ENCODE measurements at places on chromosomes 3 and 15. TPM values are rescaled to one million over a fixed set of nuclear protein-coding genes. Genes with fewer than 3 reads are reported as not detected.

Gene GPR149
- total RNA-seq: not detected

Gene ZNF770
- 20.5 TPM for total RNA-seq

Gene RBP2
- 0.67 TPM for total RNA-seq

Gene RTP1
- not detected for total RNA-seq

Gene SEMA3F
- 12.1 TPM for total RNA-seq

Gene SPINT1
- 392 TPM for total RNA-seq

Gene SLC51B
- 127 TPM for total RNA-seq

Gene TMEM158
- total RNA-seq: 10.0 TPM

Gene ULK4
- total RNA-seq: 5.3 TPM

Gene NPAP1
- 0.06 TPM for total RNA-seq

Gene SLC2A2
- total RNA-seq: not detected

Gene SEMA7A
- total RNA-seq: 1.7 TPM

Gene CYP11A1
- not detected for total RNA-seq

- no peak for DNase-seq
Observed at GRCh38 chr3:149003653-149004305, 12.4 kb downstream of the GYG1 start.

- no peak for DNase-seq
Observed at GRCh38 chr3:6522191-6522590, 338.7 kb upstream of the GRM7 start.

- DNase-seq: no peak
Observed at GRCh38 chr3:144763878-144764454, 792.3 kb downstream of the DIPK2A start.

- DNase-seq: no peak
Observed at GRCh38 chr15:89829616-89830440, 15.2 kb upstream of the ANPEP start.

DNA sequence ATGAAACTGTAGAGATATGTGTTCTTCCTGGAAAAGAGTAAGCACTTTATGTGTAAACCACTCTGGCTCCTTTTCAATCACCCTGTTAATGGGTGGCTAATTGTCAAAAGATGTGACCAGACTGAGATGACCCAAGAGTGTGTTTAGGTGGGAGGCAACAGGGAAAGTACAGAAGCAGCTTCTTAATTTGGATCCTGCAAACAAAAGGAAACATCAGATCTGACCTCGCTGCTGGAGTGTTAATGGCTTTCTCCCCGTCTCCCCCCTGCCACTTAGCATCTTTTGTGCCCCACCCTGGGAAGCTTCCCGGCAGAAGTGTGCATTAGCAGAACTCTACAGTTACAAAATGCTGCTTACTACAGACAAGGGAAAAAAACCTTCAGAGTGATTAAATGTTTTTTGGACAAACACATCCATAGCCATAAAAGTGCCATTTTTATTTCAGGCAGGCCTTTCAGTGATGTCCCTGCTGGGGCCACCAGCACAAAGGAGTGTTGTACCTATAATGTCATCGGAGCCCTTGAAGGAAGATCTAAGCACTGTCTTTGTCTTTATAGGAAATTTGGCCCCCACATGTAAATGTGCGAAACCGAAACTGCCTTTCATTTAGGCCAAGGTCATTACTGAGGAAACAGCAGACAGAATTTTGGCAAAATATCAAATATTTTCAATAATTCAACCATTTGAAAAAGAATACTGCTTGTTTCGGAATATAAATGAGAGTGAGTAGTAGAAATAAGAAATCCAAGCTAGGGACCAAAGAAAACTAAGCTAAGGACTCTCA, 311.0 kb downstream of the WDR72 start:
- DNase-seq: no peak

DNA sequence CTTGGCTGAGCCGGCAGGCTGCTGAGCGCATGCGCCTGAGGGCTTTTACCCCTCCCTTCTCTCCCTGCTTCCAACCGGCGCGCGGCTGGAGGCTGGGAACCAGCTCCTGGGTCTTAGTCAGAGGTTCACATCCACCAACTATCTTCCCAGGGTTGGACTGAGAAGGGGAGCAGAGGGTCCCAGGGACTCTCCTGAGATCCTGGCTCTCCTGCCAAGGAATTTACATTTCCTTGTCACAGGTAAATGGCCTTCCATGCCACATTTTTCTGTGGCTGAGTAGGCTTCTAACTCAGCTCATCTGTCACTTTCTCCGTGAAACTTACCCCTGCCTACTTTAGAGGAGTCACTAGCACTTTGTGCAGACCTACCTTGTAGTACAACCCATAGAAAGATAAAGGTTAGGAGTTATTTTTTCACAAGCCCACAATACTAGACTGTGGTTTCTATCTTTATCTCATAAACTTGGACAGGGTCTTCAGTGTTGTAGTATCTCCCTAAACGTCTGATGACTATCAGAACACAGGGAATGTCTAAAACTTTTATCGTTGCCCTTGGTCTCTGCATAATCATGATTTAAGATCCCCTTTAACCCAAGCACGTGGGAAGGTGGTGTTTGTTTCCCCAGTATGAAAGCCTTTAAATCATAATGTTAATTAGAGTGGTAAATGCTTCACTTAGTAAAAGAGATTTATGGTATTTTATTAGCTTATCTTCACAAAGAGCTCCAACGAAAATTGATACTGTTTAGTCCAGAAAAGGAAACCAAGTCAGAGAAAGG, 638 bp upstream of the TBC1D5 start:
- no peak for DNase-seq

DNA sequence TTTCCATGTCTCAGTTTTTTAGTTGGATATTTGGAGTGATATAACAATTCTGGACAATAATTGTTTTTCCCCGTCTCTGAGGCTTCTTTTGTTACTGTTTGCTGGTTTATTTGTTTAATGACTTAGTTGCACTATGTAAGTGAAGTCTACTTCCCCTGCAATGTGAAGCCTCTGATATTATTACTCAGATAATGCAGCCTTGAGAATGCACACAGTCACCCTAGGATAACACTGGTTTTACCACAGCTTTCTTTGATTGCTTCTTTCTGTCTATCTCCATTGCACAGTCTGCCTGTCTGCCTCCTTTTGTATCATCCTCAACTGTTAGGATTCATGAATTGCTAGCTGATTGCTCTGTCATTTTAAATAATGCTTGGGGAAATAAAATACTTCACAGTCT, 208.7 kb upstream of the ROBO1 start:
- DNase-seq: no peak

GRCh38 chr3:190695994-190696393, 166.5 kb downstream of the GMNC start:
- no peak for DNase-seq

GRCh38 chr3:148100476-148100875, 597.2 kb upstream of the AGTR1 start:
- DNase-seq: no peak

- no peak for DNase-seq
Observed at GRCh38 chr15:99976000-99976399, 242.8 kb upstream of the LYSMD4 start.

GRCh38 chr3:119681279-119681678, 4.1 kb upstream of the COX17 start:
- DNase-seq: no peak

GRCh38 chr3:158381262-158381868, 189.6 kb upstream of the MLF1 start:
- DNase-seq: no peak

DNA sequence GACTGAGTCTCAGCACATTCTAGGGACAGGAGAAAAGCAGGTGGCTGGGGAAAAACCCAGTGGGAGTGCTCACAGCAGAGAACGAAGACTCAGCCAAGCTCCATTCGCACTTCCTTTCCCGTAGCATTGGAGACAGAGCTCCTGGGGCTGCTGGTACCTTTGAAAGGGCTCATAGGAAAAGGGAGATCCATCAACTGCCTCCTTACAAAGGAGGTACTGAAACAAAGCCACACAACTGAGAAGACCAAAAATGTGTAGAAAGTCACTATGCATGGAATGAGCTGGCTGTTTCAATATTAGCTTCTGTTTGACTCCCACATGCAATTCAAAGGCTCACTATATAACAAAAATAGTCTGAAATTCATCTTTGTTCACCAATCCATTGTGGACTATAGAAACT, 16.9 kb downstream of the STIMATE start:
- no peak for DNase-seq

GRCh38 chr3:13824521-13825310, 55.2 kb downstream of the WNT7A start:
- no peak for DNase-seq

- no peak for DNase-seq
Observed at GRCh38 chr15:92907896-92908712, 8.0 kb downstream of the CHD2 start.

DNA sequence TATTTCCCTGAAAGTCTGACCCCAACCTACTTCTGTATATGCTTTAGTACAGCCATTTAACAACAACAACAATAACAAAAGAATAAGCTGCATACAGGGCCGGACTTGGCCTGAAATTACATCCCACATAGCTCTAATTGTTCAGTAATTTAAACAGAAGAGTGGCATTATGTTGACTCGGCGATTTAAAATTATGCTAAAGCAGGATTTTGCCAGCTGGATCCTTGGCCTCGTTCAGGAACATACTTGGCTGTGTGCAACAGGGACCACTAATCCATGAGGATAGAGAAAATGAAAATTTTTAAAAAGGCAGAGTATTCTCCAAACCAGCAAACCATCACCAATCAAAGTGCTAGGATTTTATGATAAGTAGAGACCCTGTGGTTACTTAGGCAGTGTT, 433.1 kb upstream of the RBMS3 start:
- no peak for DNase-seq

DNA sequence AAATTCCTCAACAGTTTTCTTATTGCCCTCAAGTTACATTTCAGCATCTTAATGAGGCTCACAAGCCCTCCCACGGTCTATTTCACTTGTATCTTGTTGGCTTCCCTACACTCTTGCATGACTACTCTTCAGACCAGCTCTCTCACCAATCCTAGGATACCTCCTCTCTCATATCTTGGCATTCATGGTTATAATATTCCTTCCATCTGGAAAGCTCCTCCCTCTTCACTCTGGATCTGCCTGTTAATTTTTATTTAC, 8.5 kb upstream of the CCDC80 start:
- no peak for DNase-seq

DNA sequence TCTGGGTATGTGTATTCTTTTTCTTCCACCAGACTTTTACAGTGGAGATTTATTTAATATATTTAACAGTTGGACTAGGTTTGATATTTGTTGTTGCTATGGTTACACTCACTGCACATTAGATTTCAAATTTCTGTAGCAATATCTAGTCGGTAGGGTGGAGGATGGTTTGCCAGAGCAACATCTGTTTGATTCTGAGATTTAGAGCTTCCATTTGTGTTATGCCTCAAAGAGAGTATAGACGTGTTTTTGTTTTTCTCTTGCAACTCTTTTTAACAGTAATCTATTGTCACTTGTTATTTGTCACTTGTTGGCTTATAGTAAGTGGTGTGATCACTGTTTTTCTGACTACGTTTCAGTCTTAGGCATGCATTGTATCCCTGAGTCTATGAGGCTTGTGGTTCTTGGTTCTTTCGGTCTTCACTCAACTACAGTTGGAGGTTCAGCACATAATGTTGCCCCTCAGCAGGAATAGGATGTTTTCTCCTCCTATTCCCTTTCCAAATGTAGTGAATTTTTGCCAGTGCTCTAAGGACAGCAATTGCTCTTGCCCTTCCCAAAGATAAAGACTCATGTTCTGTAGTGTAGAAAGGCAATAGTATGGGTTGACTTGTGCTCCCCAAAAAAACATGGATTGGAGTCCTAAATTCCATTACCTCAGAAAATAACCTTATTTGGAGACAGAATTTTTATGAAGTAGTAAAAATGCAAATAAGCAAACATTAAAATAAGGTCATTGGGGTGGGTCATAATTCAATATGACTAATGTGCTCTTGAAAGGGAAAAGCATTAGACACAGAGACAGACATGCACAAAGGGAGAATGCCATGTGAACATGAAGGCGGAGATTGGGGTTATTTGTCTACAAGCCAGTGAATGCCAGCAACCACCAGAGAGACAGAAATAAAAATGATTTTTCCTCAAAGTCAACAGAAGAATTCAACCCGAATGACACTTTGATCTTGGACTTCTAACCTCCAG, 692.1 kb downstream of the DIPK2A start:
- no peak for DNase-seq

DNA sequence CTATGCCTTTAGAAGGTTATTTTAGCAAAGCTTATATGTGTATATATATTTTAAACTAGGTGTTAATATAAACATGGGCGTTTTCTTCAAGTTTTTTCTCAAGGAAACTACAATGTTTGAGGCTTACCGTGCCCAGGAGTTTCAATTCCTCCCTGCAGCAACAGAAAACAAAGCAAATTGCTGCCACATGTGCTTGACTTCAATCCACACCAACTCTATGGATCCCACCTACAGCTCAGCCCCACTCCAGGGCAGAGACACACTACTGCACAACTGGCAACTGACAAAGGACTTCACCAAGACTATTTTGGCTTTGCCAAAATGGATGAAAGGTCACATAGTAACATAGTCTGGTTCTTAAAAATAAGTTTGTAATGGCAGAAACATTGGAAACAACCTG, 346.6 kb downstream of the ERC2 start:
- DNase-seq: no peak

DNA sequence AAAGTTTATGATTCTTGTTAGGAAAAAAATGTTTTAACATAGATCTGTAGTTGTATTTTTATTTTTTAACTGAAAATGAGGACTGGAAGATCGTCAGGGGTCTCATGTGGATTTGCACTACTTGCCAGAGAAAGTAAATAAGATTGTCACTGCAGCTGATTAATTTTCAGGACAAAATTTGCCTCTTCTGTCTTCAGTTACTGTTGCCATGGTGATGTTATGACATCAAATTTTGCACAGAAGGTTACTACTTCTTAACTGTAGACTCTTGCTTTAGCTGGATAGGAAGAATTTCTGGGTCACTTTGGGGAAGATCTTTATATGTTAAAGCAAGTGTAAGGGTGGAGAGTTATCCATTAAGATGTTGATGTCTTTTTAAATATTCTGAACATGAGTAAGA, 82.2 kb upstream of the WDR72 start:
- no peak for DNase-seq

- DNase-seq: peak; percentile 58
Observed at GRCh38 chr3:193788189-193788991, 195.4 kb downstream of the OPA1 start.

DNA sequence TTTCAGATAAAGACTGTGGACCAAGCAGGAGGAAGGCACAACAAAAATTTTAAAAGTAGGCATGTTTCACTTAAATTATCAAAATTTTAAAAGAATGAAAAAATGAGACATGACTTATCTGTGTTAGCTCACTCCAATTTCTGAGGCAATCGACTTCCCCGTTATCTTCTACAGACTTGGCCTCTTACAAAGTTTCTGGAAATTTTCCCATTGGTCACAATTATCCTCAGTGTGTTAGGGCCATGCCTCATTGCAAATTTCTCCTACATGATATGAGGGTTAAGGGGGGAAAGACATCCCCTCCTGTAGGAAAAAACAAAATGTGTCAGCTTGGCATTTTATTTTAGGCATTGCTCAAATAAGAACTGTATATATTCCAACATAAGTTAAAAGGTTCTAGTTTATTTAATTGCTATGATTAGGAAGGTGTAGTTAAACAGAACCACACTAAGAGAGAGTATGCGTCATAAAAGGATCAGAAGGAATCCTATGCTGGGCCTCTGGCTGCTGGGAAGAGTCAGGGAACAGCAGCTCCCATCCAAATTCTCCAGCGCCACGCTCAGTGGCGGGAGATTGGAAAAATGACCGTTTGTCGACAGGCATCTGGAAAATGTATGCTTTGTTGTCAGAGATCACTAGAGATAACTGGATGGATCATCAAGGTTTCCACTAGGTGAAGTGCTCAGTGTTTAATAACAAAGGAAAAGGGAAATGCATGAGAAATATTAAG, 463.6 kb upstream of the NR2F2 start:
- no peak for DNase-seq
